ENCODE measurements at places on chromosomes 13 and 19. TPM values are rescaled to one million over a fixed set of nuclear protein-coding genes. Genes with fewer than 3 reads are reported as not detected.

Gene PAF1
- total RNA-seq: 25.3 TPM

Gene OR10H1
- not detected for total RNA-seq

Gene LGALS7B
- 1,076 TPM for total RNA-seq

Gene CGB8
- not detected for total RNA-seq

Gene PABPC3
- total RNA-seq: not detected

Gene NUP62
- 57.8 TPM for total RNA-seq

Gene WDR88
- total RNA-seq: not detected

Gene EXOSC5
- 45.2 TPM for total RNA-seq

Gene FSD1
- total RNA-seq: 1.1 TPM

Gene SIGLEC7
- not detected for total RNA-seq

Gene COL5A3
- total RNA-seq: 0.62 TPM

Gene KLK3
- not detected for total RNA-seq

Gene HTR2A
- not detected for total RNA-seq

Gene TNFRSF19
- total RNA-seq: 0.80 TPM

Gene ACP7
- total RNA-seq: 3.0 TPM

Gene SPPL2B
- total RNA-seq: 30.5 TPM

Gene ZNF254
- 3.6 TPM for total RNA-seq

Gene CCDC194
- total RNA-seq: not detected

Gene UBE2L5
- total RNA-seq: not detected

Gene KCNK6
- total RNA-seq: 27.4 TPM

Gene ZNF419
- 10.0 TPM for total RNA-seq

Gene SIX5
- 10.8 TPM for total RNA-seq

Gene PSG6
- total RNA-seq: not detected

Gene PLPPR3
- total RNA-seq: 0.27 TPM

Gene IL12RB1
- not detected for total RNA-seq

Gene CATSPERD
- not detected for total RNA-seq

Gene RFPL4A
- total RNA-seq: not detected

Gene OR7D4
- total RNA-seq: not detected

Gene SRRM5
- total RNA-seq: not detected

Gene SLC8A2
- not detected for total RNA-seq

Gene SKA3
- 17.9 TPM for total RNA-seq

Gene KL
- total RNA-seq: not detected
